Stimulated activated CD4-positive, alpha-beta T cell treated with anti-CD3 and anti-CD28 coated beads, TNF-alpha, amount 100 ng/mL, for 48 hours (primary cell): ENCODE measurements at places on chromosomes 12 and 14.

DNA sequence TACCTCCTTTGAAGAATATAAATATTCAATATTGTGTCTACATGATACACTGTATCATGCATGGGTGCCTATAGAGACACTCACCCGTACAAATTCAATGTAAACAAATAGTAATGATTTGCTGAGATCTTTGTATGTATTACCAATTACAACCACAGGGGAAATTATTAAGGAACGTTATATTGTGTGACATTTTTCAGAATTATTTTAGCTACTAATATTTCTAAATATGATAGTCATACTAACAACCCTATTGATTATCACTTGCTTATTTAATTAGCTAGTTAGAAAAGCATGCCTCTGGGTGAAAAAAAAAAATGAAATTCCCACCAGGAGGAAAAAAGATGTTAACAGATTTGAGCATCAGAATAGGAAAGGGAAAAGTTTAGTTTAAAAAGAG lies 2.1 kb downstream of the SOX5 start:
- DNase-seq = no peak

GRCh38 chr14:37597538-37597913 lies 2.1 kb downstream of the TTC6 start:
- DNase-seq = no peak

- no peak for DNase-seq
Measured at GRCh38 chr12:126519833-126520232, 1454.6 kb downstream of the AACS start.

GRCh38 chr14:54599966-54600716 lies 33.2 kb downstream of the SAMD4A start:
- DNase-seq = no peak

- DNase-seq = peak; percentile 64
Measured at GRCh38 chr14:50875359-50876070, 3.7 kb downstream of the ABHD12B start.

GRCh38 chr12:24719293-24719721 lies 229.6 kb downstream of the BCAT1 start:
- peak; percentile 20 for DNase-seq

DNA sequence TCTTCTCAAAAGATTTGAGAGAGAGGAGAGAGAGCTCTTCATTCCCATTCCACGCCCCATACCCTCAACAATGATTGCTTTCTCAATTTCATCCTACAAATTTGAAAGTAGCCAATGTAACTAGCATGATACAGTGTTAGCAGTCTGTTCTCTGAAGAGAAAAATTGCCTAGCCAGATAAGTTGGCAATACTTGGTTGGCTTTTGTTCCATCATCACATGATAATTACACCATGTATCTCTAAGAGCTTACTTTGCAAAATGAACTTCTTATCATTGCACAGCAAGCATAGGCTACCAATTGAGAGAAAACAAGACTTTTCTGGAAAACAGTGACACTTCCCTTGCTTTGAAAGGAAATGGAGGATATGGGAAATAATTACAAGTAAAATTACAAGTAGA lies 68.9 kb downstream of the FSCB start:
- no peak for DNase-seq

GRCh38 chr12:72270246-72270645 lies 1.9 kb upstream of the TRHDE start:
- no peak for DNase-seq

DNA sequence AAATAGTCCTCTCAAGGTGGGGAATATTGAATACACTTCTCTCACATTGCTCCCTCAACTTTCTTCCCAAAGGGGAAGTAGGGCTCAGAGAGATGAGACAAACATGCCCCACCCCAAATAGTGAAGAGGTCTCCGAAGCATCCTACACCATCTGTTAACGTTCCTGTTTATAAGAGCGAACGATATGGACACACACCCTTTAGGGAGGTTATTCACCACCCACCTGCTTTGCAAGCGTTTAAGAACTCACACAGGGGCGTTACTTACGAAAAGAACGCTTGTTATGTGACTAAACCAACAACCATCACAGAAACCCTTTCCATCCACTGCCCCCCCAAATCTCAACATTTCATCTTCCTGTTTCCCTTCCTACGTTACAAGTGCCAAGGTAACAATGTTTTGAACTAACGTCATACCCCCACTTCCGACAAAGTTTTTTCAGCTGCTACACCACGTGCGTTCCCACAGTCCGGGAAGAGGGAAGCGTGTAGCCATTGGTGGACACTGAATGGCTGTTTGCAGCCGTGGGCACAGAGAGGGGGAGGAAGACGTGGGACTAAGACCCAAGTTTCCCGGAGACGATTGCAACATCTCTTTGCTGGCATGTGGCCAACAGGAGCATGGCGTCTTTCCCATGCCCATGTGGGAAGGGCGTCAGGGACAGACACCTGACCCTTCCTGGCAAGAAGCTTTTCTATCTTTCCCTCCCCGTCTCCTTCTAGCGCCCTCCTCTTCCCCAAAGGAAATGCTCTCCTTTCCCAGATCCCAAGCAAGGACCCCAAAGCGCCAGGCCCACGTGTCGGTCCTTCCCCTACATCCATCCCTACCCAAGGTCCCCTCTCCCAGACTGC lies 1.2 kb downstream of the YBX3 start:
- DNase-seq = peak; percentile 31

DNA sequence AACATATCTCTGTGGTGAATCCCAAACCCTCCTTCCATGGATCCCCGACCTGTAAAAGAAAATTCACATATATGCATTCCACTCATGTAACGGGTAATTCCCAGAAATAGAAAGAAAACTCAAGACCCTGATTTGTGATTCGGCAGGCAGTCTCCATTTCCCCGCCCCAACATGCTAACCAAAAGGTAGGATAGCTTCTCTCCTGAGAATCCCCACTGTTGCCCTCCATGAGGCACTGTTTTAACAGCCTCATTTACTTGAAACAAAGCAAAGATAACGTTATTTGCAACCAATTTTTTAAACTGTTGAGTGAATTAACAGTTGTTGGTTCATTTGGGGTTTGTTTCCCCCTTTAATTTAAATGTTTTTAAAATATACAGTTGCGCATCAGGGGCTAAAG lies 774 bp upstream of the SLC2A13 start:
- DNase-seq = no peak

DNA sequence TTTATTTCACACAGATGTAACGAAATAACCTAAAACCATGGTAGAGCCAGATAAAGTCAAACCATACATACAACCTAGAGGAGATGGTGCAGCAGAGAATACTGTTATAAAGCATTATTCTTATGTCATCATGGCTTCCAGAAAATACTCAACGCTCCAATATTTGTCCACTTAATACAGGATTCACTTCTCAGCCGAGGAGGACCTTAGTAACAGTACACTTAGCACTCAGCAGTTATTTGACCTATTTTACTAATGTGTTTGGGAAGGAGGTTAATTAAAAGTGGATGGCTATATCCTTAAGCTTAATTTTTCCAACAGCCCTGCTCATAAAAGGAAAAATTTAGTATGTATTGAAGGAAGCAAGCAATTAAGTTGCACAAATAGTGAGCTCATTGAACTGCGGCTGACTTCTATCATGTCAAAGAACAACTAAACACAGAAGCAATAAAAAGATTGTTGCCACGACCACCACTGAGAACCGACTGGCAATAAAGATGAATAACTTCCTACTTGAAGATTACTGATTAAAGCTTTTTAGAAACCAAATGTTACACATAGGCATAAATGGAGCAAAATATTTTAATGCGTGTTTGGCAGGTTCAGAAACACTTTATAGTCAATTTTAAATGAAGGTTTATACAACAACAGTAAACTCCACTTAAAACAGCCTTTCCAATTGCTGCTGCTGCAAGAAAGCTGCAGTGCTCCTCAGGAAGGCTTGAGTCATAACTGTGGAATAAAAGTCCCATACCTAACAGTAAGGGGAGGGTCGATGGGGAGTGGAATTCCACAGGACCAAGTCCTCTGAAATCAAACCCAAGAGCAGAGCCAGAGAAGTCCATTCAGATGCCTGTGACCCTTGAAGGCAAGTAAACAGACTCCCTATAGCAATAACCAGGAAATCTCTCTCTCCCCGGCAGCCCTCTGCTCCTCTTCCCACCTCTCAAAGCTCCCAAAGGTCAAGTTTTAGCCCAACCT lies 218.9 kb upstream of the CDKN3 start:
- DNase-seq = no peak

GRCh38 chr14:89138846-89139245 lies 278.2 kb downstream of the FOXN3 start:
- no peak for DNase-seq

GRCh38 chr14:74324931-74325361 lies 22.2 kb upstream of the ABCD4 start:
- no peak for DNase-seq

DNA sequence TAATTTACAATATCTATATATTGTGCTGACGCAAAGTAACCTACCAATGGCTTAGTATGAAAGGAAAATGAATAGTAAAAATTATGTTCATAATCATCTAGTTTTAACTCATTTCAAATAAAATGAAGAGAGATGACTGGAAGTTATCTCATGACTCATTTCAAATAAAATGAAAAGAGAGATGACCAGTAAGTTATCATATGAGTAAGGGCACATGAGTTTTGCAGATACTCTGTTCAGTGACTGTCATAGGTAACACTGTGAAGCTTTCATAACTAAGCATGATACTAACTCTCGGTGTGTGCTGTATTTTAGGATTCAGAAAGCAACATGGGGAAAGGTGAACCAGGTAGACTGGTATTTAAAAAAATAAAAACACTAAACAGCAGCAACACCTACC lies 364.5 kb upstream of the DIO2 start:
- DNase-seq = no peak

DNA sequence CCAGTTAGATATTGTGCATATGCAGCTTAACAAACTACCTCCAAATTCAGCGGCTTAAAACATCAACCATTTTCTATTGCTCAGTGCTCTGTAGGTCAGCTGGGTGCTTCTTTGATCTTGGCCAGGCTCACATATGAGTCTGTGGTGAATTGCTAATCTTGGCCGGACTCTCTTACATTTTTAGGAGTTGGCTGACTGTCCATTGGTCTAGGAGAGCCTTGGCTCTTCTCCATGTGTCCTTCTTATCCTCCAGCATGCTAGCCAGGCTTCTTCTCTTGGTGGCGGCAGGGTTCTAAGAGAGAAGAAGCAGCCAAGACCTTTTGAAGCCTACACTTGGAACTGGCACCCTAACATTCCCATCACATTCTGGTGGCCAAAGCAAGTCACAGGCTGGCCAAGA lies 174.3 kb upstream of the PWP1 start:
- DNase-seq = no peak

- no peak for DNase-seq
Measured at GRCh38 chr14:23624830-23625404, 11.2 kb upstream of the DHRS2 start.

- no peak for DNase-seq
Measured at GRCh38 chr12:121224591-121224990, 14.7 kb downstream of the P2RX4 start.

DNA sequence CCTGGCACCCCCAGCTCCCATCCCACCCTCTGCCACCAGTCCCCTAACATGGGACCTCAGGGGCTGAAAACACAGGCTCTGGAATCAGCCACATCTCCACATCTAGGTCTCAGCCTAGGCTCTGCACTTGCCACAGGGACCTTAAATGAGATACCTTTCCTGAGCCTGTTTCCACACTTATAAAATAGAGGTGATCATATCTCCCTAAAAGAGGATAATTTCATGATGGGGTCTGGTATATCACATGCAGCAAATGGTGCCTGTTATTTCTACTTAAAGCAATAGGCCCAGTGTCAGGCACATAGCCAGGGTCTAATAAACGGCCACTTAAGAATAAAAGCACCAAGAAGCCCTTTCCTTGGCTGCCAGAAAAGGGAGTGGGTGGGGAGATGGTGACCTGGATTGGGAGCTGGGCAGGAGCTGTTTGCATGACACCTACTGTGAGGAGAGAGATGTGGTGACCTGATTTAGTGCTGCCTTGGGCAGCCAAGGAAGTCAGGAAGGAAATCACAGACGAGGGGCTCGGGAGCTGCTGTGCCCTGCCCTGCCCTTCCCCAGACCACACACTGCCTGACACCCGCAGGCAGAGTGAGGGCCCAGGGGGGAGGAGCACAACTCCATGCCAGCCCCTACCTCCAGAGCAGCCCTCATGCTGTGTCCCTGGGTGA lies 71.2 kb downstream of the IRF2BPL start:
- no peak for DNase-seq

GRCh38 chr14:63496837-63497400 lies 46.3 kb downstream of the PPP2R5E start:
- DNase-seq = no peak

- no peak for DNase-seq
Measured at GRCh38 chr14:104689881-104690711, 678 bp downstream of the INF2 start.

DNA sequence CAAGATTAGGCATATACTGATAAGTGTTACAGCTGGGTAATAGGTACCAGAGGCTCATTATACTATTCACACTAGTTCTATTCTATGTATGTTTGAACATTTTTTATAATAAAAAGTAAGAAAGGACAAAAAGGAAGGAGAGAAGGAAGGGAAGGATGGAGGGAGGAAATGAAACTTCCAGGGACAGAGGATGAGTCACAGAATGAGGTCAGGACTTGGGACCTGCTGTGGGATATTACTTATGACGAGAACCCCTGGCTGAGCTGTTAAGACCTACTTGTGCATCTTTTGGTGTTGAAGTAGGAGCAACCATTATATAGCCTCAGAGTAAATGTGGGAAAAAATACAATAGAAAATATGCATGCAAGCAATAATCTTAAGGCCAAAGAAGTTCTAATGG lies 16.7 kb upstream of the TMEM260 start:
- no peak for DNase-seq
